Activated CD4-positive, alpha-beta T cell treated with anti-CD3 and anti-CD28 coated beads for 1 hour (primary cell): ENCODE measurements at places on chromosomes 3 and 15.

DNA sequence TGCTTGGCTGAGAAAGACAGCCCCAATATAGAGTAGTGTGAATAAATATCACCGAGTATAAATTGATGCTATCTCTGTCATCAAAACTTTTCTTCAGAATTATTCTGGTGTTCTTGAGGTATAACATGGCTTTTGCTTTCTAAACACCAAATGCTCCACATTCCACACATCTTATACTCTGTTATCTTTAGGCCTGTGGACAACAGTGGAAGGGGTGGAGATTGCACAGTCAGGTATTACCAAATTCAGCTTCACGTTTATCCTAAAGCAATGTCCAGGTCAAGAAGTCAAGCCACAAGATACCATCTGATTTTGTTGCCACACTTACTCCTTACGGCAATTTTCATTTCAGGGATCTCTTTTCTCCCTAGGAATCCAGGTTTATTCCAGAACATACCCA lies 394.8 kb downstream of the SI start:
- no peak for DNase-seq

DNA sequence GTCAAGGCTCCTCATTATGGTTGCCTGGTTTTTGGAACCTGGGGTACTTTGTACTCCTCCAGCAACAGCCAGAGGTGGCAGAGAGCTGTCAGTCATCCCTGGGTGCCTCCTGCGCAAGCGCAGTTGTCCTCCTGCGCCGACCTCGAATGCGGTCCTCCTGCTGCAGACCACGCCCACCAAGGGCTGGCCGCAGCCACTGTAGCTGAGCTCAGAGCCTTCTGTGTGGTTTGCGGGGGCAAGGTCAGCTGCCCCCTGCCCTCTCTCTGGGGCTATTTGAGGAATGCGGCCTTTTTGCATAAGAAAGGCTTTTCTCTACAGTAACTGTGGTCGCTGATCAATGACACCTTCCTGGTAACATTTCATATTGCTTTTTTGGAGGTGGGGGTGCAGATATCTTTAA lies 131.3 kb upstream of the SNRPN start:
- DNase-seq, result no peak

GRCh38 chr3:43709022-43709421 lies 18.3 kb downstream of the ABHD5 start:
- DNase-seq, result no peak

GRCh38 chr3:141227752-141228151 lies 3.9 kb upstream of the PXYLP1 start:
- DNase-seq, result no peak

GRCh38 chr3:153169793-153170383 lies 7.9 kb downstream of the RAP2B start:
- no peak for DNase-seq

DNA sequence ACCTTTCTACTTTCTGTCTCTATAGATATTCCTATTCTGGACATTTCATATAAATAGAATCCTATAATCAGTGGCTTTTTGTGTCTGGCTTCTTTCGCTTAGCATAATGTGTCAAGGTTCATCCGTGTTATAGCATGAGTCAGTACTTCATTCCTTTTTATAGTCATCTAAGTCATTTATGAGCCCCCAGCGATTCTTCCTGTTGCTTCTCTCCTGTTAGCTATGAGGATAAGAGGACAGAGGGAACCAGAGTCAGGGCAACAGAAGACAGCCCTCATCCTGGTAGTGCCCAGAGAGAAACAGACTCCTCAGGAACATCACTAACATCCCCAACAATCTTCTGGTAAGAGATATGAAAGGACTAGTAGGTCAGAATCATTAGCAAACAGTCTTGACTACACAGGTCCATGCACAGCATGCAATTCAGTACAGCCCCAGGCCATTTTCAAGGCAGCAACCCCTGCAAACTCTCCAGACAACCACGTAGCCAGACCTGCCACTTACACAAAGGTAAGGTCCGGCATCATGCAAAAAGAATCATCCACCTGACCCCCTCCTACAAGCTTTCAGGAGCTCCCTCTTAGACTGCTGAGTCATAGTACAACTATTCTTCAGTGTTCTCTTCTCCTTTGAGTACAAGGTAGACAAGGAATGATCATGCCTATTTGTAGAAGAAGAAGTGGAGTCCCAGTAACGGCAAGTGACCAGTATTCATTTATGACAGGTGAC lies 91.5 kb downstream of the MYLK start:
- no peak for DNase-seq

- no peak for DNase-seq
These were observed 612 bp upstream of the TBL1XR1 start for GRCh38 chr3:177197727-177198460.
